ENCODE measurements at places on chromosomes 5 and 9.

- peak; percentile 35 for DNase-seq
Measured at GRCh38 chr9:122126331-122127261, 33.0 kb downstream of the NDUFA8 start.

DNA sequence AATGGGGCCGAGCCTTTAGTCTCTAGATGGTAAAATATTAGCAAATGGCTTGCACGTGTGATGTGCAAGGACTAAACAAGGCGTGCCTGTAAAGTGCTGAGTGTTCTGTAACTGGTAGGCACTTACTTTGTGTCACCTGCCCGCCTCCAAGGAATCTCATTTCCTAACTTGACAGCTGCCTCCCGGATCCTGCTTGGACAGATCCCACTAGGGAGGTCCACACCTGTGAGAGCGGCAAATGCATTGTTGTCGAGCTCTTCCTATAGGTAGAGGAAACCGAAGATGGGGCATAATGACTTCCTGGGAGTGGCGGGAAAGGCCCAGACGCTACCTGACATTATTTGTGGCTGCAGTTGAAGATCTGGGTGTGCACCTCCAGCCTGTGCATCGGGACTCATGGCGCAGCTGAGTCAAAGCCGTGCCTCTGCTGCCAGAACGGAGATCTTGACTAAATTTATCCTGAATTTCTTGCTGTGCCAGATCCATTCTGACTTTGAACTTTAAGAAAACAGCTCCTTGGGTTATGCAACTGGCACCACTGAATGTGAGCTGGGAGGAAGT, 79.8 kb downstream of the TENT4A start:
- no peak for DNase-seq

GRCh38 chr9:89866701-89867100, 261.9 kb downstream of the GADD45G start:
- no peak for DNase-seq

GRCh38 chr9:121914604-121915303, 178.4 kb downstream of the TTLL11 start:
- no peak for DNase-seq

- no peak for DNase-seq
Measured at GRCh38 chr9:114080773-114081440, 2.8 kb upstream of the AMBP start.

DNA sequence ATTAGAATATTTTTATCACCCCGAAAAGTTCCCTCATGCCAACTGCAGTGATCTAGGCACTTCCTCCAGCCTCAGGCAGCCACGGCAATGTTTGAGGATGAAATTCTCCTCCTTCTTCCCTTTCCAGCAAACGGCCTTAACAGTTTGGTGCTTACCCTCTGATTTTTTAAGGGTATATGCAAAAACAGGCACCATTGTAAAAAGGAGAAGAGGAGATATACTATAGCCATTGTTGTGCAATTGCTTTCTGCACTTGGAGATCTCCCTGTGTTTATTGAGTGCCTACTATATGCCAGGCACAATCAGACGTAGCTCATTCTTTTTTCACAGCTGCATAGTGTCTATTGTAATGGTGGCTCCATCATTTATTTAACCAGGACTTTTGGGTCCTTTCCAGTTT, 29.4 kb downstream of the GSN start:
- no peak for DNase-seq

DNA sequence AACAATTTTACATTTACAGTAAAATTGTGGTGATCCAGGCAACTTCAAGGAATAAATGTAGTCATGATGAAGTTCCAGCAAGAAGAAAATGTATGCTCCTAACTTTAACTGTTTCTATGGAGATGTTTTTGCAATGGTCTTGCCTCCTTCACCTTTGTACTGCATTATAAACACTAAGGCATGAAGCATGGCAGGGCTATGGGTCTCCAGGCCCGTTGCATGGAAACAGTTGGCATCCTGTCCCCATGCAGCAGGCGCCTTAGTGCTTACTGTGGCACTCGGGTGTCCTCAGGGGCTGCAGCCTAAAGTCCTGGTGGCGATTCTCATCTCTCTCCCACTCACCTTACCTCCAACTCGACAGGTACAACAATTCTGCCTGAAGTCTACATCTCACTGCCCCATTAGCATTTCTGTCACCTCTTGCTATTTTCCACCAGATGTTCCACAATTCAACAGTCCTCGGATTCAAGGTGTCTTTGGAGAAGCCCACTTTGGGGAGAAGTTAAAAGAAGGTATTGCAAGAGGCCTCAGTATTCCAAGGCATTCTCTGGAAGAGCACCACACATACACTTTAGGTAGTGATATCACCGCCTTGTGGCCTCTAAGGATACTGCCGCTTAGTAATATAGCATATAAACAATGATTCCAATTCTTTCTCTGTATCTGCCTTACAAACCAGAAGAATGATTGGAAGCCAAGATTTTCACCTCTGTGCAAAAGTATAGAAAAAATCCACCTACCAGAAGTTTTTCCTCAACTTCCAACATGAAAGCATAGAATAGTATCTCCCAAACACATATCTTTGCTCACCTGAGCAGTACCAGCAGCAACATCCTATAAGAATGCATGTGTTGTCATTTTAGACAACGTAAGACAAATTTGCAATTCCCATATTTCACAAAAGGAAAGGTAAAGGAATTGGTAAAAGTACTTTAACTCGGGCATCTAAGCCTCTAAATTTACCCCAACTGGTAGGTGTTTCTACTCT, 5.1 kb downstream of the LIFR start:
- no peak for DNase-seq

DNA sequence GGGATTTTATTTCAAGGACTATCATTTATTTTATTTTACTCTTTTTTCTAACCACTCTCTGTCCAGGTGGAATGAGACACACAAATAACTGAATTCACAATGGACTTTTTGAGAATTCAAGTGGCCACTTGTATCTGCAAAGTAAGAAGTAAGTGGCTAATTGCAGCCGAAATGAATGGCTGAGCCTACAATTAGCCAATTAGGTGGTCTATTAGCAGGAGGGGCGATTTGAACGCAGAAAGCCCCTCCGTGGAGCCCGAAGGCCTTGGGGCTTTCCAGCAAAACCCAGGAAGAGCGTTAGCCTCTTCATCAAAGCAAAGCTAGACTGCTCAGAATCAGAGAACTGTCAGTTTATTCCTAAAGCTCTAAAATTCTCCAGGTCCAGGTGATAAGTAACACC, 176.9 kb downstream of the EBF1 start:
- DNase-seq = no peak

DNA sequence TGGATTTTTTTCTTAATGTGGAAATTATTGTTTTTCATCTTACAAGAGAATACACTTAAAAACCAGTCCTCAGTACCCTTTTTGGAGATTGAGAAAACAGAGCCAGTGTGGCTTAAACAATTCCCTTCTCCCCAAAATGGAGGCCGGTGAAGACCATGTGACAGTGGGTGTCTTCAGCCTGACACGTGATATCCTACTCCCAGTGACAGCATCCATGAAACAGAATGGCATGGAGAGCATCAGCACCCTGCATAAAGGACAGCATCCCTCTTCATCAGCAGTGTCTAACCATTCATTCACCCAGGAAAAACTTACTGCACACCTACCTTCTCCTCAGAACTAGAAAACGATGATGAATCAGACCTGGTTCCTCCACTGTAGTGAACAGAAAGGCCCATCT, 103.4 kb upstream of the RAI14 start:
- no peak for DNase-seq

DNA sequence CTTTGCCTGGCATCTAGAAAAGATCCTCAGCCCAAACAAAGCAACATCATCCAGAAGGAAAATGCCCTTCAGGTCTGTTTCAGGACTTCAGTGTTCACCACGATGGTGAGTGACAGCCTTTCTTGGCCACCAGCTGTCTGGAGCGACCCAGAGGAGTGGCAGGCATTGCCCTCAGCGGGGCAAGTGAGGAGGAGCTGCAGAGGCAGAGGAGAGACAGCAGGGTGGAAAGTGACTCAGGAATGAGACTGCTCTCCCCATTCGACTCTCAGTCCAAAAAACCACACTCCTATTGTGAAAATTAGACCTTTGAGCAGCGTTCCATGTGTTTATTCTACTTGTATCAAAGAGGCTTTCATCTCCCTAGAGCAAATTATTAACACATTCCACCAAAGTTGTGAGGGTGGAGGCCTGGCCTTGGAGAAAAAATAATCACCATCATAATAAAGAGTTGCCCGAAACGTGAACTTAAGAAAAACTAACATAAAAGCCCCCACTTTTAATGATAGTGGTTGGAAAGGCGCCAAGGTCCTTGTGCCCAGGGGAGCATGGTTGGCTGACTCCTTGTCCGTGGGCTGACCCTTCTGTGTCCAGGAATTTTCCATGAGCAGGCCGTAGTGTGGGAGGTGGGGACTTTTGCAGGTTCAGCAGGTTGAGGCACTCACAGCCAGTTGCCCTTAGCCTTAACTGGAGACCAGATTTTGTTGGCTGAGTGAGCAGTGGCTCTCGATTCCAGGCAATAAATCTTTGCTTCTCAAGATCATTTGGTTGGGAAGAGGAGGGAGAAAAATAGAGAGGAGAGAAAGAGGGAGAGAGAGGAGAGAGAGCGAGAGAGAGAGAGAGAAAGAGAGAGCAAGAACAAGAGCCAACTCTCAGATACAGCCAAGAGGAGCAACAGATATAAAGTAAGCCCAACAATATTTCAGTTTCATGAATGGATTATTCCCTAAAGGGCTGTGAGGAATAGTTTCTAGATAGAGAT, 125.9 kb upstream of the ANKRD55 start:
- no peak for DNase-seq

- DNase-seq = no peak
Measured at GRCh38 chr9:71003346-71003745, 118.1 kb downstream of the TRPM3 start.

DNA sequence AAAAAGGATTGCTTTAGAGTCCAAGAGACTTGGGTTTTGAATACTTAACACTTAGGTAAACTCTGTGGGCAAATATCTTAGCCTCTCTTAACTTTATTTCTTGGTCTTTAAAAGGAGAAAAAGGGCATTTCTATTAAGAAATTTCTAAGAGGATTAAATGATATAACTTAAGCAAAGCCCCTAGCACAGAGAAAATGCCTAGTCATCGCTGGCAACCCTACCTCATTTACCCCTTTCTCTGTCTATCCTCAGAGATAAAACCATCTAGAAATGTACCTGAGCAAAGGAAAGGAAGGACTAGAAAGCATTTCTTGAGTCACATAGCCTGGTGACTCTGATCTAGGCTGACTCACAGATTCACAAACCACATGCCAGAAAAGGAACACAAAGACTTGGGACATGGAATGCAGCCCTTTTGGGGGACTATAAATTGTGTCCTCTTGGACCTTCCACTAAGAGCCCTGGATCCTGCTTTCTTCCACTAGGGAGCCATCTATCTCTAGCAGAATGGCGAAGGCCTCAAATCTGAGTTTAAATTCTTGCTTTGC, 120.6 kb downstream of the FOXD1 start:
- DNase-seq = no peak

DNA sequence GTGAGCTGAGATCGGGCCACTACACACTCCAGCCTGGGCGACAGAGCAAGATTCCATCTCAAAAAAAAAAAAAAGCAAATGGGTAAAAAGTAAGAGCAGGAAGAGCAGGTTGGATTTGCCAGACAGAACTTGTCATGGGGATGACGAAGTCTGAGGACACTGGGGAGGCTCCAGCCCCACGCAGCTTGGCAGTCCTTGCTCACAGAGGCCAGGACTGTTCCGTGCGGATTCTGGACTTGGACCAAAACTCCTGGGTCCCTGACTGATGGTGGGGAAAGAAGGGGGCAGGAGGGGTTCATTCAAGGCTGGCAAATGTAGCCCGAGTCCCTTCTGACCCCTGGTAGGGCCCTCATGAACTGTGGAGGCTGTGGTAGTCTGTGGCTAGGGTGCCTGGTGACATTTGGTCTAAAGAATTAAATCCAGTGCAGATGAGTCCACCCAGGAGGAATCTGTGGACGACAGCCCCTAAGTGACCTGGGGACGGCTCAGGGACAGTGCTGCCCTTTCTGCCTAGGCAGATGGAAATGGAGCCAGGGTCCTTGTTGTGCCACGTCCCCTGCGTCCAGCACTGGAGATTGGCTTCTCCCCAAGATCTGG, 3.1 kb downstream of the FGD3 start:
- no peak for DNase-seq

DNA sequence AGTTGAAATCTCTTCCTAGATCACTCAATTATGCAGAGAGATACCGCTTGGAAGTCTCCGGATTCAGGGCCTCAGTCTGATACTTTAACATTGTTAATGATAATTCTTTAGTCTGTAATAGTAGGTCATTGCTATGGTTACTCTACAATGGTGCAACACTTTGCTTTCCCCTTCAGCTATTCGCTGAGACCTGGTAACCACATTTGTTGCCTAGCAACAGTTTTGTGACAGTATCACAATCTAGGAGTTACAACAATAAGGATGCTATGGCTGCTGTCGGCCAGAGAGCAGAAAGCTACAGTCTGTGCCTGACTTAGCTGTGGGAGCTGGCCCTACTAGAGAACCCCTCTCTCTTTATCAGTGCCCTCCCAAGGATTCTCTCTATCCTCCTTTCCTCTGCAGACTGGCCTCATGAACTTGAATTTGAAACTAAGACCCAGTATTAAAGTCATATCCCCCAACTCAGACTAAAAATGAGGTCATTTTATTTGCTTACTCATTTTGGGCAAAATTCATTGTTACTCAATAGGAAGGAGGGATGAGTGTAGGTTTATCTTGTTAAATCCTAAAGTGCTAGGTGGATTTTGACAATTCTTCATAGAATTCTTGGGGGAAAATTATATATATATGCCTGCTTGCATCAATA, 39.3 kb downstream of the NR2F1 start:
- no peak for DNase-seq

- no peak for DNase-seq
Measured at GRCh38 chr5:150246835-150247234, 42.7 kb downstream of the CAMK2A start.

DNA sequence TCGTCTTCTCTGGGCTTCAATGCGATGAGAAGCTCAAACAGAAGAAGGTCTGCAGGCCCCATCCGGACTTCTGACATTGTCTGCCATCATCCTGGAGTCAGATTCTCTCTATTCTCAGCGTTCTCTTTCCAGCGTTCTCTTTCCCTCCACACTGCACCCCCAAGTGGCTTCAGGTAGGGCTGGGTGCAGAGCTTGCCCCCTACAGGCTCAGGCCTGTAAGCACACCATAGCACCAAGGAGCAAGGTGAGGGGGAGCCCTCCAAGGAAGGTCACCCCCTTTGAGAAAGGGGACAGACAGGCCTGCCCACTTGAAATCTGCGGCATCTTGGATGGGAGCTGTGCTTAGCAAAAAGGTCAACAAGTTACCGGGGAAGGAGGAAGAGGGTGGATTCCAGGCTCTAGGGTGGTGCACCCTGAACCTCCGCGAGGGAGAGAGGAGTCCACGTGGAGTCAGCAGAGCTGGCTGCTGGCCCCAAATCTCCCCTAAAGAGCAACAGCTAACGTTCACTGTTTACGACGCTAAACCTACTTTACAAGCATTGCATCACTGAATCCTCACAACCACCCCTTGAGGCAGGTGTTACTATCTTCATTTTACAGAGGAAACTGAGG, 27.5 kb downstream of the GPX3 start:
- DNase-seq = no peak

DNA sequence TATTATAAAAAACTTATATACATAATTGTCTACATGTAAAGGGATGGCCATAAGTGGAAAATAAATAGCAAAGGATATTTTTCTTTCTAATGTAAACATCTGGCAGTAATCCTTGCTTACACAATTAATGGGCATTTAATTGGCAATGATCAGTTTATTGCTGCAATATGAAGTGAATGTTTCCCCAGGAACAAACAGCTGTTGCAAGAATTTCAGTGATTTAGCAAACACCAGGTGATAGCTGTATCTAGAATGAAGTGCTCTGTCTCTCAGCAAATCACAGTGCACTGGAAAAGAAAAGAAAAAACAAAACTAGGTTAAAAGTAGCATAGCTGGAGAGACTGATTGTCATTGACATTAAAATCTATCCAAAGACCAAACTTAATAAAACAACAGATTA, 594.5 kb upstream of the ARRDC3 start:
- no peak for DNase-seq

Measured in anterior cingulate cortex (tissue), 58 donors.